NCI-H69 (cell line): ENCODE measurements at places on chromosomes 2 and 18.

DNA sequence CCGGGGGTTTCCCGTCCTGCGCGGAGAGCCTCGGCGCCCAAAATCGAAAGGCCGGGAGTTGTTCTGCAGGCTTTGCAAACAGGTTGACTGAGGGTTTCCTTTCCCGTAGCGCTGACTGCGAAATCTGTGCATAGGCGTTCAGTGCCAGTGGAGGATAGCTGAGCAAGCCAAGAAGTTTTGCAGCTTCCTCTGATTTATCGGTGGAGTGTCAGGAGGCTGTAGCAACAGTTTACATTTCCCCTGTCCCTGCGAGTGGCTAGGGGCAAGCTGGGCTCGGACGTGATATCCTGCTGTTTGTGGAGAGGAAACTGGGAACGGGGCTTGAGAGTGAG, 694 bp downstream of the THSD7B start:
- DNase-seq, result peak; percentile 45

DNA sequence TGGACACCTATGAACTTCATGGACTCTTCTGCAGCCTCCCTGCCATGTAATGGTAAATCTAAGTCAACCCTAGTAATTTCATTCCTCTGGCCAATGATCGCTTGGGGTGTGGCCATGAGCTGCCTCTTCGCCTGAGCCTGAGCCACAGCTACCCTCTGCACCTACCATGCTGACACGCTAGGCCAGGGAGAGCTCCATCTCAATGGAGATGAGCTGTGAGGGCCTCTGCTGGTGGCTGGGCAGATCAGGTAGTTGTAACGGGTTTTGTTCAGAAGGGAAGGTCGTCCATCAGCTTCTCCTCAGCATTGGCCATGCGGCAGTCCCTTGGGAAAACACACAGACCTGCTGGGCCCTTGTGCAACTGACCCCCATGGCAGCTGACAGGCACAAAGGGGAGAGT, 24.4 kb downstream of the MPHOSPH10 start:
- no peak for DNase-seq

DNA sequence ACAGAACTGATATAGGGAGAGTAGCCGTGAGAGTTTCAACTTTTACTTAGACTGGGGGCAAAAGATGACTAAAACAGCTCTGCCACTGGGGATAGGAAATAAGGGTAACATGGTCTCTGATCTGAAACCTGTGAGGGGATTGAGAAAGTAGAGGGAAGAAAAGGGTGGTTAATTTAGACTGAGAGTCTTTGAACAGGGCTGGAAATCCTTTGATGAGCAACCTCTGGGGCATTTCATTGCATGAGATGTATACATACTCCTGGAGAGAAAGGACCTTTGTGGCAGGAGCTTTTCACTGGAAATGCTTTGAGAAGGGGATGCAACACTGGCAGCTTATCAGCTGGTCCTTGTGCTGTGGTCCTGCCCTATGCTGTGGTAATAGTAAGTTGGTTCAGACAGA, 9.4 kb downstream of the GALNT1 start:
- no peak for DNase-seq

GRCh38 chr2:217820091-217820819, 182.5 kb downstream of the TNS1 start:
- DNase-seq, result no peak

DNA sequence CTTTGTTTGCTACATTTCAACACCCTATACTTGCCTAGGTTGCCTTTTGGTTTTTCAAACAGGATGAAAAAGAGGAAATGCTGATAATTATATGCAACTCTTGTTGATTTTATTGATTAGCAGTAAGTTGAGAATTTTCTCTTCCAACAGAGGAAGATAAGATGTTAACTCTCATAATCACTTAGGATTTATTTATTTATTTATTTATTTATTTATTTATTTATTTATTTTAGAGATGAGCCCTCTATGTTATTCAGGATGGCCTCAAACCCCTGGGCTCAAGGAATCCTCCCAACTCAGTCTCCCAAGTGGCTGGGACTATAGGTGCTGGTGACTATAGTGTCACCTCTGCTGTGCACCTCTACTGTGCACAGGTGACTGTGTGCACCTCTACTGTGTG, 111.4 kb upstream of the GLS start:
- DNase-seq, result no peak

DNA sequence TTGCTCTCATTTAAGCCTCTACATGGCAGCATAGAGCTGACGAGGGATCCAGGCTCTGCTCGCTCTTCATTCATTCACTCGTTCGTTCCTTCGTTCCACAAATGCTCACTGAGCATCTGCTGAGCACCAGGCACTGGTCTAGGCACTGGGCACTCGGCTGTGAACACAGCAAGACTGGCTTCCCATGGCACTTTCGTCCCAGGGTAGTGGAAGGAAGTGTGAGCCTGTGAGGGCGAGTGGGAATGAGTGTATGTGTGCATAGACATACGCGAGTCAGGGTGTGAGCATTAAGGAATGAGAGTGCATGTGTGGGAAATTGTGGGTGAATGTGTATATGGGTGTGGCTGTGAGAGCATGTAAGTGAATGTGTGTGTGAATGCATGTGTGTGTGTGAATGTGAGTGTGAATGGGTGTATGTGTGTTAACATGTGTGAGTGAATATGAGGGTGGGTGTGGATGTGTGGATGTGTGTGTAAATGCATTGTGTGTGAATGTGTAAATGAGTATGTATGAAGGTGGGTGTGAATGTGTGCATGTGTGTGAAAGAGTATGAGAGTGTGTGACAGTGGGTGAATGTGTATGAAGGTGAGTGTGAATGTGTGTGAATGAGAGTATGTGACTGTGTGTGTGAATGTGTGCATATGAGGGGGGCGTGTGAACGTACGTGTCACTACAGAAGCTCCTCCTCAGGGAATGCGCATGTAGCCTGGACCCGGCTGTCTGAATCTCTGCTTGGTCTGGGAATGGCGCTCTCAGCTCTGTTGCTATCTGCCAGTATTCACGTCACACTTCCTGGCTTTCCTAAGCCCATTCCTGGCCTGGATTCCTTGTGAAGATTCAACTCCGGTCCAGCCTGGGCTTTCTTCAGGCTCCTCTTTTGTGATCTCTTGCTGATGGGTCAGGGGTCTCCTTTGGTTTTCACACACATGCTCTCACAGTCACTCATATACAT, 28.8 kb downstream of the SNORC start:
- DNase-seq, result no peak

GRCh38 chr18:46899274-46899948, 17.9 kb downstream of the PIAS2 start:
- no peak for DNase-seq

- no peak for DNase-seq
Measured at GRCh38 chr2:104598636-104599035, 255.3 kb upstream of the POU3F3 start.

DNA sequence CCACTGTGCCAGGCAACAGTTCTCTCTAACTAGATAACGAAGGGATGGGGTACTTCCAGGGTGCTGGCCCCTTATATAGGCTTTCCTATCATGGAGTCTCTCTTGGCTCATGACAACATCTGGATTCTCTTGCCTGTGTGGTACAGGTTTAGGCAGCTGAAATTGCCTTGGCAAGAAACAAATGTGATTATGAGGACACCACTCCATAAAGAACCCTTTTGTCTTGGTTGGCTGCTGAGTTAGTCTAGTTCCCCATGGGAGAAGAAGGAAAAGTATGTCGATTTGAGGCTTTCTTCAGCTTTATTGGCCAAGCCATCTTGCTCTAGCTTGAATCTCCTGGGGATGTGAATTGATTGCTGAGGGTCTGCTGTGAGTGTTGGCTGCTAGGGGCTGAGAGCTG, 76.3 kb upstream of the ZCCHC2 start:
- DNase-seq, result no peak

- DNase-seq, result no peak
Measured at GRCh38 chr2:143582046-143582747, 453.0 kb downstream of the ARHGAP15 start.

GRCh38 chr2:25339791-25340180, 1.9 kb downstream of the DNMT3A start:
- peak; percentile 80 for DNase-seq

- no peak for DNase-seq
Measured at GRCh38 chr2:109371481-109372170, 242.1 kb downstream of the SEPTIN10 start.

GRCh38 chr2:17317439-17317976, 200.7 kb downstream of the RAD51AP2 start:
- DNase-seq, result no peak

DNA sequence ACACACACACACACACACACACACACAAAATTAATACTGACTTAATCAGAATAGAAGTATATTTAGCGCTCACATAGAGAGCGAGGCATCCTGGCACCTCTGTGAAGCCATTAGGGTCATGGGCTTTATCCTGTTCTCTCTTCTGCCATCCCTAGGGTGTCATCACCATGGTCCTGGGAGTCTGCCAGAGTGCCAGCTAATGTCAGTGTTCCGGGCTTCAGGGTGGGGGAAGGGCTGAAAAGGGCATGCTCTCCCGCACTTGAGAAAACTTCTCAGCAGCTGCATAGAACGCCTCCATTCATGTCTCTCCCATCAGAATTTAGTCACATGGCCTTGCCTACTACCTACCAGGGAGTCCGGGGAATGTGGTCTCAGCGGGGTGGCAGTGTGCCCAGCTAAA, 19.7 kb upstream of the DYNC2LI1 start:
- no peak for DNase-seq

- no peak for DNase-seq
Measured at GRCh38 chr2:158743466-158743865, 51.7 kb upstream of the DAPL1 start.

- no peak for DNase-seq
Measured at GRCh38 chr18:29560270-29560669, 1383.3 kb upstream of the CDH2 start.

DNA sequence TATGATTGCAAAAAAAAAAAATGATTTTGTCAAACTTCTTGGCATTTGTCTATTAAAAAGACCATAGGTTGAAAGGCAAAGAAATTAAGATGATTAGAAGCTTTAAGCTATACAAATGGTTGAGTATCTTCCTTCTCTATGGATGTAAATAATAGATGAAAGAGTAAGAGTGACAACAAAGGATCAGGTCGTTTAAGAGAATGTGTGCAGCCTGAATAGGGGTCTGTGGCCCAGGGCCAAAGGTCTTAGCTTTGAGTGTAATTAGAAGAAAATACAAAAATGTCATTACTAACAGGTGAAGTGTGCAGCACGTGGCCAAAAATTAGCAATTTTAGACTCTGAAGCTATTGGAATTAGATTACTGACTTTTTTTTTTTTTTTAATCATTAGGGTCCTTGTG, 122.4 kb downstream of the GREB1L start:
- peak; percentile 77 for DNase-seq

- no peak for DNase-seq
Measured at GRCh38 chr2:238998801-238999200, 150.9 kb downstream of the TWIST2 start.

DNA sequence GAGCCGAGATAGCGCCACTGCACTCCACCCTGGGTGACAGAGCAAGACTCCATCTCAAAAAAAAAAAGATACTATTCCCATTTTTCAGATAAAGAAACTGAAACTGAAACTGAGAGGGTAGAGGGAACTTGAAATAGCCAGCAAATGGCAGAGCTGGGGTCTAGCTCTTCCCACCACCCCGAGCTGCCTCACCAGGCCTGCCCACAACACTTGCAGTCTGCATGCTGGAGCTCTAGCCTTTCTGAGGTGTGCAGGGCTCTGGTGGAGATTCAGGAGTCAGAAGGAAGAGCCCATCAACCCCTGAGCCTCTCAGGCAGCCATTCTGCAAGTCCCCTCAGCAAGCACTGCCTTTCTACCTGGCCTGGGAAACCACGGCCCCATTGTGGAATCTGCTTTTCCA, 14.3 kb downstream of the EDAR start:
- DNase-seq, result no peak

GRCh38 chr2:174473796-174474195, 13.0 kb downstream of the GPR155 start:
- no peak for DNase-seq

- DNase-seq, result no peak
Measured at GRCh38 chr2:64773461-64774118, 119.9 kb upstream of the SERTAD2 start.

DNA sequence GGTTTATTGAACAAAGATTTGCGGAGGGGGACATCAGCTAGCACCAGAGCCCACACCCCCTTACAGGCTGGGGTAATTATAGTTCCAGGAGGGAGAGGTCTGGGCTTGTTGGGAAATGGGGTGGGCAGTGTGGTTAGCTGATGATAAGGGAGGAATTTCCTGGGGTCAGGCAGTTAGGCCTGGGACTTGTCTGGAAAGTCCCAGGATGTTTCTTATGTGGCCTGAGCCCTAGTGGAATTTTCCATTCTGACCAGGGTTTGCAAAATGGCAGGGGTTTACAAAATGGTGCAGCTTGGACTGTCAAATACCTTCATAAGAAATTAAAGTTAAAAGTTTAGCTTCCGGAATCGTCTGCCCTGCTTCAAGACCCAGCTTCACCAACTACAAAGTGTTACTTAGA, 199.1 kb downstream of the FBXO15 start:
- peak; percentile 68 for DNase-seq

DNA sequence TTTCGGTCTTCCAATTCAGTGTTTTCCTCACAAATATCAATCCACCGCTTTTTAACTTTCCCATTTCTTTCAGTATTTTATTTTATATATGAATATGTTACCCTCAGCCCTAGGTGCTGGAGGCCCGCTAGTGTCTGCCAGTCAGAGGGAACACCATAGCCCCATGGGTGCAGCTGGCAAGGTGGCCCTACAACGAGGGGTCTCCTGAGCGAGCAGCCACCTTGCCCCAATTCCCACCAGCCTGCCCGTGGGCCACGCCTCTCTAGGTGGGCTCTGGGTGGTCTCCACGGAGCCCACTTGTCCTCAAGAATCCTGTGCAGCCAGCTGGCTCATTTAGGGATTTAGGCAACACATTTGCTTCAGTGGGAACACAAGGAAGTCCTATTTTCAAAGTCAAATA, 72.5 kb upstream of the RGPD5 start:
- DNase-seq, result no peak

DNA sequence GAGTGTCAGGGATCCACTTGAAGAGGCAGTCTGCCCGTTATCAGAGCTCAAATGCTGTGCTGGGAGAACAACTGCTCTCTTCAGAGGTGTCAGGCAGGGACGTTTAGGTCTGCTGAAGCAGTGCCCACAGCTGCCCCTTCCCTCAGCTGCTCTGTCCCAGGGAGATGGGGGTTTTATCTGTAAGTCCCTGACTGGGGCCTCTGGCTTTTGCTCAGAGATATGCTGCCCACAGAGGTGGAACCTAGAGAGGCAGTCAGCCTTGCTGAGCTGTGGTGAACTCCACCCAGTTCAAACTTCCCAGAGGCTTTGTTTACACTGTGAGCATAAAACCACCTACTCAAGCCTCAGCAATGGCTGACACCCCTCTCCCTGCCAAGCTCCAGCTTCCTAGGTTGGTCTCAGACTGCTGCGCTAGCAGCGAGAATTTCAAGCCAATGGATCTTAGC, 38.1 kb downstream of the PLEK start:
- no peak for DNase-seq

- DNase-seq, result no peak
Measured at GRCh38 chr2:105792561-105792960, 47.8 kb downstream of the NCK2 start.

DNA sequence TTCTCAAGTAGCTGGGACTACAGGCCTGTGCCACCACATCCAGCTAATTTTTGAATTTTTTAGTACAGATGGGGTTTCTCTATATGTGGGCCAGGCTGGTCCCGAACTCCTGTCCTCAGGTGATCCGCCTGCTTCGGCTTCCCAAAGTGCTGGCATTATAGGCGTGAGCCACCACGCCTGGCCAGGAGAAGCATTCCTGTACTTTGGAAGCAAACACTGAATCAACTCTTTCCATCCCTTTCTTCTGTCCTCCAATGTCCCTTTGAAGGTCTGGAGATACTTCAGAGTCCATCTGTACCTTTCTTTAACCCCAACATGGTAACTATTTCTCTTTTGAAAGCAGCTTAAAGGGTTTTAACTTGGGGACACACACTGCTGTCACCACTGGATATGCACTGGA, 23.6 kb upstream of the MAP4K4 start:
- DNase-seq, result no peak

GRCh38 chr2:54568876-54569321, 112.8 kb downstream of the SPTBN1 start:
- DNase-seq, result peak; percentile 10
